NCI-H1694 treated with DMSO at 0.1 percent for 48 hours (cell line): ENCODE measurements at places on chromosomes 7 and 10.
A peak's percentile ranks its signal among the peaks of the same experiment; 100 is the strongest.

DNA sequence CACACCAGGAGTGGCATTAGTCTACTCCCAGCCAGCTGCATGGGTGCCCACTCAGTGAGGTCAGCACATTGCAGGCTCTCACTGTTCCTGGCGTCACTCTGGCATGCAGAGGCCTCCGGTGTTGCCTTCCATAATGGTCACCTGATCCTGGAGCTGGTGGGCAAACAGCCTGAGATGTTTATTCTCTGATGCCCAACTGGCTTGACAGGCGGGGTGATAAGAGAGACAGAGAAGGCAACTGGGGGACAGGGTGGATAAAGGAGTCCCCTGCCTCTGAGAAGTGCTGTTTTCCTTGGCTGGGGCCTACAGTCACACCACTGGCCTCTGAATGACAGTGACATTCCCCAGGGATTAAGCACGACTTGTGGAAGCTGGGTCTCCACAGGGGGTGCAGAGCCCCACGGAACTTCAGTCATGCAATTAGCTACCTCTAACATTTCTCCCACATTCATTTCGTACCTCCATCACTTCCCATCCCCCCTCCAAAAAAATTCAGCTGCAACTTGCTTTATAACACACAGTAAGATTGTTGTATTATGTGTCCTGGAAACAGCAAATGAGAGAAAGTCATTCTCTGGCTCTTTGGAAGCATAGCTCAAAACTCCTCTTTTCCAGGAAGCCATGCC, 7.1 kb upstream of the RBM20 start:
- no peak for DNase-seq

- peak; percentile 16 for DNase-seq
These were observed 30.4 kb upstream of the DDC start for GRCh38 chr7:50595491-50596102.

DNA sequence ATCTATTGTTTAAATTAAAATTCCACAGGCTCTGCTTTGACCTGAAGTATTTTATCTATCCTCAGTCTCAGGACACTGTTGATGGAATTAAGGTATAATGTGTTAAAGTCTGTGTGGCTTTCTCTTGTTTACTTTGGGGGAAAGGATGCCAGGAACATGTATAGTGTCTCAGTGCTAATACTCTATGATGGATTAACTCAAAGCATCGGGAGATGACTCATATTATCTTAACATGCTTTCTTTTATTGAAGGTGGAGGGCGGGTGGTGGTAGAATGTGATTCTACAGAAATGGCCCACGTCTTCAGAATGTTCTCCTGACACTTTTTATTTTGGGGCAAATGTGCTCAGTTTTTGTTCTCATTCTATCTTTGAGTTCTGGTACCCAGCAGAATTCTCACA, 189.0 kb downstream of the ANKRD30A start:
- no peak for DNase-seq

GRCh38 chr10:72318418-72319262, 36.1 kb downstream of the DNAJB12 start:
- no peak for DNase-seq

- DNase-seq, result peak; percentile 94
These were observed 162.3 kb downstream of the SEM1 start for GRCh38 chr7:96547371-96547811.

- no peak for DNase-seq
These were observed 8.9 kb downstream of the ANKMY2 start for GRCh38 chr7:16636555-16637101.

GRCh38 chr10:108894402-108895301, 1028.7 kb downstream of the XPNPEP1 start:
- no peak for DNase-seq

- no peak for DNase-seq
These were observed 81.1 kb downstream of the RGS10 start for GRCh38 chr10:119461380-119461779.

DNA sequence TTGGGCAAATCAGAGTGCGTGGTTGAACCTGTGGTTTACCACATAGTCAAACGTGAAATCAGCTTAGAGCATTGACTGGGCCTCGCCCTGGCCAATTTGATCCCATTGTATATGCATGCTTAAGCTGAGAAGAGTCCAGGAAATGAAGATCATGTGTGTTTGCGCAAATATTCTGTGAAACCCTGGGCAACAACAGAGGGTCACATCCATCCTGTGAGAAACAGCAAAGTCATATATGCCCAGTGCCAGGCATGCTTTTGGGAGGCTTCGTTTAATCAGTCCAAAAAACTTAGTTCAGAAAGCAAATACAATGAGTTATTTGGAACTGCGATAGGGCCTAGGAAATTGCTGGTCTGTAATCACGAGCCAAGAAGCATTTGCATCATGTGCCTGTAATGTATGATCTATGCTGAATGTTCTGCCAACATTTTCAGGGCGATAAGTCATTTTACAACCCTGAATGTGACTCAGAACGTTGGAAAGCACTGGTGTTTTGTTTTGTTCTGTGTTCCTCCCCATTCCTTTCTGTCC, 412.1 kb upstream of the CELF2 start:
- no peak for DNase-seq

GRCh38 chr7:77576856-77577255, 39.8 kb downstream of the PTPN12 start:
- no peak for DNase-seq

- no peak for DNase-seq
These were observed 90.9 kb upstream of the ZNF804B start for GRCh38 chr7:88668591-88668990.

GRCh38 chr7:70655694-70656093, 476.2 kb upstream of the GALNT17 start:
- no peak for DNase-seq

GRCh38 chr7:16891338-16891737, 9.6 kb upstream of the AGR3 start:
- DNase-seq, result peak; percentile 8

DNA sequence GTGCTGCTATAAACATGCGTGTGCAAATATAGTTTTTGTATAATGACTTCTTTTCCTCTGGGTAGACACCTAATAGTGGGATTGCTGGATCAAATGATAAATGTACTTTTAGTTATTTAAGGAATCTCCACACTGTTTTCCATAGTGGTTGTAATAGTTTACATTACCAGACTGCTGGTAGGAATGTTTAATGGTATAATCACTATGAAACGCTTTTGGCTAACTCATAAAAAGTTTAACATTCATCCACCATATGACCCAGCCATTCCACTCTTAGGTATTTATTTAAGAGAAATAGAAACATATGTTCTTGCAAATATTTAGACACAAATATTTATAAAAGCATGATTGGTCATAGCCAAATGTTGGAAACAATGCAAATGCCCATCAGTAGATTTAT, 32.1 kb upstream of the TFEC start:
- DNase-seq, result no peak

DNA sequence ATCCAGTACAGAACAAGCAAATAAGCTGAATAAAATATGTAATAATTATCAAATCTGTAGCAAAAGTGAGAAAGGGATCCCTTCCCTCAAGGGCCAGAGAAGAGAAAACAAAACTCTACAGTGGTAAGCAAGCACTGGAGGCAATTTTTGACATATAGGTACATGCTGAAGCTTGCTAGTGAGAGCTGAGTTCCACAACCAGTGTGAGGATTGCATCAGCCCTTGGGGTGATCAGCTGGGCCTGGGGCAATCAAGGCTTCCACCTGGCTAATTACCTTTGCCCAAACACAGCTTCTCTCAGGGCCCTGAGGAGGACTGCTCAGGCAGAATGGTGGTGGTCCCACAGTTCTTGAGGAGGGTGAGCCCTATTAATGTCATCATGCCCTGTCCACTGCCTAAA, 134.4 kb upstream of the DLX6 start:
- no peak for DNase-seq

- no peak for DNase-seq
These were observed 25.5 kb upstream of the C10orf67 start for GRCh38 chr10:23370106-23370505.

DNA sequence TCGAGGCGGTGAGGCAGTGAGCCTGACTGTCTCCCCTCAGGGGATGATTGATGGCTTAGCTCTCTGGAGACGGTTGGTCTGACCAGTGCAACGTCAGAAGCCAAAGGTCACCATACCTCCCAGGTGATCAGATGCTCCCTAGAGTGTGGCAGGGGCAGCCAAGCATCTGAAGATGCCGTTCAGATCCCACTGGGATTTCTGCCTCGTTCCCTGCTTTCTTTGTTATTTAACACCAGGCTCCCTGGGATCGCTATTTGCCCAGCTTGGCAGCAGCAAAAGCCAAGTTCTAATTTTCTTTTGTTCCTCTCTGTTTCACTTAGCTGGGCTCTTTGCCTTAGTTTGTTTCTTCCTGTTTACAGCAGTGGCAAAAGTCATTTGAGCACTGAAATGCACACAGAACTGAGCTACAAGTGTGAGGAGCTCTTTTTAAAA, 53.5 kb upstream of the SVIL start:
- no peak for DNase-seq

DNA sequence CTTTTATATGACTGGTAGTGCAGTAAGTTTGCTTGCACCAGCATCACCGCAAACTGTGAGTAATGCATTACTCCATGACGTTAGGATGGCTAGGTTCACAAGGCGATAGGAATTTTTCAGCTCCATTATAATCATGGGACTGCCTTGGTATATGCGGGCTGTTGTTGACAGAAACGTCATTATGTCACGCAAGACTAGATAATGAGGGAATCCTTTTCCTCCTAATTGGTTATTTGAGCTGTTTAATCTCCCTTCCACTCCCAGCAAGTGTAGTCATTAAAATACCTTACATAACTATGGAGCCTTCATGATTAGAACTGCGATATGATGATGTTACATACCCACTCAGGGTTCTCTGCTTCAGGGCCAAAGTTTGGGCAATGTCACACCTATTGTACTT, 17.3 kb downstream of the KLLN start:
- no peak for DNase-seq
